ENCODE measurements at places on chromosomes 12 and 14.

- no peak for DNase-seq
These were observed 321.1 kb downstream of the EGLN3 start for GRCh38 chr14:33629792-33630191.

DNA sequence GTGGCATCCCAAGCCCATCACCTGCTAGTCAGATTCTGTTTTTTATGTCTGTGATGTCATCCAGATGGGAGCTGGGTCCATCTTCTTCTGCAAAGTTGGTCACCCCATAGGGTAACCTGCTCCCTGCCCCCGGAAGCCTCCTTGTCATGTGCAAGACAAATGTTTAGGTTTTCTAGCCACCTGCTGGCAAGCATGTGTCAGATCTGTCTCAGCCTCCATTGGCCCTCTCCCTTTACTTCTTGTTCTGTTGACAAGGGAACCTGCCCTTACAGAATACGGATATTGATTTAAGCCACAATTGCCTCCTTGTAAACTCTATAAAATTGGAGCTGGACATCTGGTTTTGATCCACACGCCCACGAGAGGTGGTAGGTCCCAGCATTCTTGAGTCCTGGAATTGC is 7.5 kb downstream of the NTF3 start:
- no peak for DNase-seq

DNA sequence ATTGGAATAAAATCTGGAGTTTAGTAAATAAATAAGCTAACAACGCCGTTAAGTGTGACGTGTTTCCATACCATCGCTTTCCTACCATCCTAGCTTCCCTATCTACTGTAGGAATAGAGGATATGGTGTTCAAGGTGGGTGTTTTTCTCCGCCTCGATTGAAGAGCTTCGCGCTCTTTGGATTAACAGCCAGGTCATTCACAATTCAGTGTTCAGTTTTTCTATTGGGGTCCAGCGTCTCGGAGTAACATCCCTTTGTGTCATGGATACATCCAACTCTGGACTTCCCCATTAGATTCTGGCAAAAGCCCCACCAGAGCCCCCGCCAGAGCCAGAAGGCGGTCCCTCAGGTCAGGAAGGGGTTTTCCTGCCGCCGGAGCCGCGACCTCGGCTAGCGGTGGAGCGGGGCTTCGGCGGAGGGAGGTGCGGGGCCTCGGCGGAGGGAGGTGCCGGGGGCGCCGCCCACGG is 1.2 kb upstream of the SRGAP1 start:
- no peak for DNase-seq

DNA sequence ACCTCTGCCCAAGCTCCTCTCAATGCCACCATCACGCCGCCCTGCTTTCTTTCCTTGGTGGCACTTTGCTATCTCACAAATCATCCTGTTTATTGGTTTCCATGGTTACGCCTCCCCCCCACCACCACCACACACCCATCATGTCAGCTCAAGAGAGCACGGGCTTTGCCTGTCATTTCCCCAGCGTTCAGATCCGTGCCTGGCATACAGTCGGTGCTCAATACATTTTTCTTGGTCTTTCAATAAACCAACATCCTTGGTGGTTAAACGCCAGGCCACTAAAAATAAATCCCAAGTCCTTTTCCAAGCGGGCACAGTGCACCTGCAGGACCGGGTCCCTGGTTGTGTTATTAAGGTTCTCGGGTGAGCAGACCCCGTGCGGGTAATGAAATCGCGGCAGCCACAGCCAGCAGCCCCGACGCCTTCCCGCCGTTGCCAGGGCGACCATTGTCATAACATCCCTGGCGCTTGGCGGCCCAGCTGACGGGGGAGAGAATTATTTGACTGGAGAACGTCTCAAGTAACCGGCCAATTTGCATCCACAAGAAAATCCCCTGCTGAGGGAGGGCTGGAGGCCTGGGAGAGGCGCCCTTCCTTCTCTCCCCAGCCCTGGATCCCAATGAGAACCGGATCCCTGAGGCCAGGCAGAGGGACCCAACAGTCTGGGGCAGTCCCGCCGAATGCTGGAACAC is 92.9 kb downstream of the KSR2 start:
- DNase-seq, result peak; percentile 37

GRCh38 chr14:29518335-29518734 is 409.3 kb downstream of the PRKD1 start:
- peak; percentile 24 for DNase-seq

- no peak for DNase-seq
These were observed 28.0 kb upstream of the ADIPOR2 start for GRCh38 chr12:1662761-1663439.

DNA sequence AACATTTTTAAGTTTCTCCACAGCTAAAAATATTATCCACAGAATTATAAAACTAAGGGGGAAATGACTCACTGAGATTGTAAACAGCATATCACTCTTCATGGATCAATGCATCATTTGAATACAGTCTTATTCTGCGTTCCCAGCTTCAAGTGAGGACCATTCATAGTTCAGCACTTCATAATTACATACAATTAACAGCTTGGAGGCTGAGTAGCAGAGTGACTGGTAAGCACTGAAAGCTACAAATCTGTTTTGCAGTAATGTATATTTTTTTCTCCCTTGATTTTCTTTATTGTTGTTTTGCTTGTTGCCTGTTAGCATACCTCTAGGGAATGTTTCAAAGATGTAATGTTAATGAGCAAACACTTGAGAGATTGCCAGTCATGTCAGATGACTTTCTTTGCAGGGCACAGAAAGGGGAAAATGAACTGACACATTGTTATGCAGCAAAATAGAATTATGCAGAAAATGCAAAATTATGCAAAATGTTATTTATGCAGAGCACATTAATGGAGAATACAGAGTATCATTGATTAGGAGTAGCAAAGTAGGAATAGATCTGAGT is 138.6 kb downstream of the RPS29 start:
- no peak for DNase-seq

Data from iris pigment epithelial cell (primary cell).